Type B pancreatic cell (in vitro differentiated cells): ENCODE measurements at places on chromosomes 2 and 18. TPM values are rescaled to one million over a fixed set of nuclear protein-coding genes. Genes with fewer than 3 reads are reported as not detected.

Gene PLB1
- 1.9 and 3.4 TPM in 2 replicates for total RNA-seq

- no peak for DNase-seq
Observed at GRCh38 chr2:44464437-44464836, 102.7 kb downstream of the CAMKMT start.

- no peak for DNase-seq
Observed at GRCh38 chr2:85769983-85770362, 16.2 kb downstream of the ATOH8 start.

- DNase-seq = no peak
Observed at GRCh38 chr18:74234326-74235171, 57.2 kb downstream of the CYB5A start.

Gene TDRD15
- total RNA-seq = 0.17 TPM in 1 of 2 replicates, not detected in the other

- DNase-seq = no peak
Observed at GRCh38 chr18:11728249-11728648, 39.2 kb downstream of the GNAL start.

Gene SPAG16
- 54.8 and 70.6 TPM in 2 replicates for total RNA-seq

Gene GATA6
- 37.7 and 39.8 TPM in 2 replicates for total RNA-seq

Gene ZNF516
- total RNA-seq = 34.1 and 71.2 TPM in 2 replicates

GRCh38 chr18:12441475-12442034 is 33.8 kb downstream of the PRELID3A start:
- DNase-seq = no peak

DNA sequence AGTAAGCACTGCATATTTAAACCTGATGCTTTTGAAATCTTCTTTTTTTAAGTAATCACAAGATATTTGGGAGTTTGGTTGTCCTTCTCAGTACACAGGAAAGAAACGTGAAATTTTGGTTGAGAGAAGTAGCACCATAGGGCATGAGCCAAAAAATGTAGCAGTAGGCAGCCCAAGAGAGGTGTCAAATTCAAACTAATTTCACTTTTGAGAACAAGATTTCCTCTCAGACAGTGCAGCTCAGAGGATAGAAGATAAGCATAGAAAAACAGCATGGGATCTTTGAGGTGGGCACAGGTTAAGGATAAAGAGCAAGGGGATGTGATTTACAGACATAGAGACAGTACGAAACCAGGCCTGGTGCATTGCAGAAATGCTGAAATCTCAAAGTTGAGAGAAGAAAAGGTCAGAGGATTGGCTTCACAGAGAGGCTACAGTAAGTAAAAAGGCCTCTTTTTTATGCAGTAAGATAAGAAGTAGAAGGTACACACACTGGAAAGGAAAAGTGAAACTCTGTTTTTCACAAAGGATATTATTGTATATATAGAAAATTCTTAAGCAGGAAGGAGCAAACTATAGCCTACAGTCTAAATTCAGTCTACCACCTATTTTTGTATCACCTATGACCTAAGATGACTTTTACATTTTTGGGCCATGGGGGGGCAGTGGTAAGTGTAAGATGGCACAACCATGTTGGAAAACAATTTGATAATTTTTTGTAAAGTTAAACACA is 89.8 kb downstream of the PKP4 start:
- no peak for DNase-seq

Gene UGT1A6
- total RNA-seq = 0.52 and 1.9 TPM in 2 replicates

GRCh38 chr2:240172071-240172895 is 31.8 kb upstream of the OTOS start:
- DNase-seq = no peak

GRCh38 chr2:122670897-122671296 is 915.4 kb downstream of the TSN start:
- DNase-seq = no peak

DNA sequence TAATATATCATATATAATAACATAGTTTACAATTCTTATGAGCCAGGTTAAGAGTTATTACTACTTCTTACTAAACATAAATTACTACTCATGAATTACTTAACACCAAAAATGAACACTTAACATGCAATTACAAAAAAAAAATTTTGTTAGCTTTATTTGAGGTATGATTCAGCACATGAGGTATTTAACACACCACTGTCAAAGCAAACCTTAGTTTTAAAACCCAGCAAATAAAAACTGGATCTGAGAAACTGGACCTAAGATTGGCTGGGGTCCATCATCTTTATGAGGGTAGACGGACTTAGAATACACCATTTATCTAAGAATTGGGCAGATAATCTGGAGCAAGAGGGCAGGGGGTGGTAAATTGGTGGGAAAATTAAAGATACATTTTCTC is 81.8 kb upstream of the CREB1 start:
- DNase-seq = no peak

Gene FAM110C
- 2.3 and 2.6 TPM in 2 replicates for total RNA-seq

Gene TMEM182
- total RNA-seq = 4.2 and 5.8 TPM in 2 replicates

- no peak for DNase-seq
Observed at GRCh38 chr2:10348891-10349290, 46.2 kb downstream of the HPCAL1 start.

Gene PLCD4
- total RNA-seq = 0.40 and 1.4 TPM in 2 replicates

DNA sequence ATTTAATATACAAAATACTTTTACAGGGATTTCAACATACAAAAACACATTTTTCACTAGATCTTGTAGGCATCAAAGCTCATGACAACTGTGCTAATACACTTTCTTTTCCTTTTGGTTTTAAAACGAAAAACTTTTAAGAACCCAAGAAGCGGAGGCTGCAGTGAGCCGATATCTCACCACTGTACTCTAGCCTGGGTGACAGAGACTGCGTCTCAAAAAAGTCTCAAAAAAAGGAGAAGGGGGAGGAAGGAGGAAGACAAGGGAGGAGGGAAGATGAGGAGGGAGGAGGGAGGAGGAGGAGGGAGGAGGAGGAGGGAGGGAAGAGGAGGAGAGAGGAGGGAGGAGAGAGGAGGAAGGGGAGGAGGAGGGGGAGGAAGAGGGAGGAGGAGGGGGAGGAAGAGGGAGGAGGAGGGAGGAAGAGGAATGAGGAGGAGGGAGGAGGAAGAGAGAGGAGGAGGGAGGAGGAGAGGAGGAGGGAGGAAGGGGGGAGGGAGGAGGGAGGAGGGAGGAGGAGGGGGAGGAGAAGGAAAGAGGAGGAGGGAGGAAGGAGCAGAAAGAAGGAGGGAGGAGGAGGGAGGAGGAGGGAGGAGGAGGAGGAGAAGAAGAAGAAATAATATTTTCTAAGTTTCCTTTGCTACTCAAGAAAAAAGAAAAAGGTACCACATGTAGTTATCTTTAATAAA is 13.8 kb downstream of the ROCK2 start:
- no peak for DNase-seq

GRCh38 chr18:2258954-2259353 is 312.4 kb downstream of the METTL4 start:
- DNase-seq = no peak

- no peak for DNase-seq
Observed at GRCh38 chr18:59884351-59884750, 15.4 kb upstream of the PMAIP1 start.

- DNase-seq = no peak
Observed at GRCh38 chr2:32699151-32699550, 71.3 kb downstream of the TTC27 start.

- no peak for DNase-seq
Observed at GRCh38 chr2:79944205-79944604, 360.3 kb downstream of the LRRTM1 start.

DNA sequence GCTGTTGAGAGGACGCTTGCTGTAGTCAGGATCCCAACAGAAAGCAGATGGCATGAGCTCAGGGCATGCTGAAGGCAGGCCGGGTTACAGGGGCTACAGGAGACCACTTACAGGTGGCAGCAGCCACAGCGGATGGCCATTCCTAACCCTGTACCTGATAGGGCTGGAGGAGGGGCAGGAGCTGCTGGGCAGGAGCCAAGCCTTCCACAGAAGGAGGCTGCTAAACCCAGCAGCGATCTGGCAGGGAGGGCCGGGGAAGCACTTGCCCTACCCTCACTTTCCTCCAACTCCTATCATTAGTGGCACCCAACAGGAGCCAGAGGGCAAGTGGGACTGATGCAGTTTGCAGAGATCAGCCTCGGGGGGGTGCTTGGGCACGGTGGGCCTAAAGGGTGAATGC is 2.0 kb downstream of the ASB18 start:
- no peak for DNase-seq

- no peak for DNase-seq
Observed at GRCh38 chr18:14970027-14970426, 222.1 kb downstream of the ANKRD30B start.

- no peak for DNase-seq
Observed at GRCh38 chr2:166140932-166141331, 13.1 kb upstream of the SCN1A start.

DNA sequence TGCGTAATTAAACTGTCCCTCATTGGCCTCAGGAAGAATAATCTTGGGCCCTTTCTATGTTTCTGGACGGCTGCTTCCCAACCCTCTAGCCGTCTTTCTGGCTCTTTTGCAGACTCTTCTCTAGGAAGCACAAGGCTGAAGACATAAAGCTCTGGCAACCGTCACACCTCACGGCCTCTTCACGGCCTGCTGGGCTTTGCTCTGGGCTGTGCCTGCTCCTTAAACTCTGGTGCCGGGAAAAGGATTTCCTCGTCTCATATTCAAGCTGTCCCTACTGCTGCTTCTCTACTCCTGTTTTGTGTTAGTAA is 36.0 kb upstream of the WIPF1 start:
- DNase-seq = no peak

DNA sequence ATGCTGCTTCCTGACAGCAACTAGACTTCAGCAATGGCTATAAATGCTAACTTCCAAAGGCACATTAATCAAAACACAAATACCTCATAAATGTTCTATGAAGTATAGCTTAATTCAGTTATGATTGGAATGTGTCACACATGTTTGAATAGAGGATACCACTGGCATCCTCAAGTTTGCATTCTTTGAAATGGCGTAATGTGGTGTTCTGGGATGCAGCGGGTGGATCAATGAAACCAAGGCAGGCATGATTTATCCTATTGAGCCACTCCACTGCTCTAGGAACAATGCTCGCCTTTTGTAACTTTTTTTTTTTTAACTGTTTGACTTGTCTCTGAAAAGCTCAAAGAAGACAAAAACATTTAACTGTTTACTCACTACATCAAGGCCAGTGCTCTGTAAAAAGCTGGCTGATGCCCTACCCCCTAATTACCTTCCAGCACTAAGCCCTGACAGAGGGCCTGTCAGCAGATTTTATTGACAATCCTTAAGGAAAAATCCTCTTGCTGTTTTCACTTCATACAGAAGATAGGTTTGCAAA is 278.8 kb upstream of the SESTD1 start:
- DNase-seq = no peak

DNA sequence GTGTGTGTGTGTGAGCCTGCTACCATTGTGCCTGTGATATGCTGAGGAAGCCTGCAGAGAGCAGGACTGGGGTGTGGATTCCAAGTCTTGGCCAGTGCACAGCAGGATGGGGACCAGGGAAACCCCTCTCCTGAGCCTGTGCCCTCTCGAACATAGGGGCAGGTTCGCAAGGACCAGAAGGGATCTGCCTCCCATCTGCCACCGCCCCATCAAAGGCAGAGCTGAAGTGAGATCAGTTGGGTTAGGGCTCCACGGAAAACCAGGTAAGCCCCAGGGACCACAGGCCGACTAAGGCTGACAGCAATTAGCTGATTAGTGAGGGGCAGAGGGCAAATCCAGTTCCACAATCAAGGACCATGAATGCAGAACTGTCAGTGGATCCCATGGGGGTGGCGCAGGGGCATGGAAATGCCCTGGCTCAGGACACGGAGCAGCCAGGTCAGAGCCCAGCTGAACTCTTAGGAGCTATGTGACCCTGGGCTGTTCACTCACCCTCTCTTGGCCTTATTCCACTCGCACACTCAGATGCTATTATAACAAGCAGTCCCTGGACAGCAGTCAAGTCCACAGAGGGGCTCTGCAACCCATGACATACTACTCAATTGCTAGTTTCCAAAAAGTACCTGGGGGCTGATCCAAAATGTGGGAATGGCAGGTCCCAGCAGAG is 84.2 kb upstream of the ID2 start:
- no peak for DNase-seq

Gene CNOT11
- 64.5 and 69.6 TPM in 2 replicates for total RNA-seq

Gene POTEJ
- not detected in 2 replicates for total RNA-seq

DNA sequence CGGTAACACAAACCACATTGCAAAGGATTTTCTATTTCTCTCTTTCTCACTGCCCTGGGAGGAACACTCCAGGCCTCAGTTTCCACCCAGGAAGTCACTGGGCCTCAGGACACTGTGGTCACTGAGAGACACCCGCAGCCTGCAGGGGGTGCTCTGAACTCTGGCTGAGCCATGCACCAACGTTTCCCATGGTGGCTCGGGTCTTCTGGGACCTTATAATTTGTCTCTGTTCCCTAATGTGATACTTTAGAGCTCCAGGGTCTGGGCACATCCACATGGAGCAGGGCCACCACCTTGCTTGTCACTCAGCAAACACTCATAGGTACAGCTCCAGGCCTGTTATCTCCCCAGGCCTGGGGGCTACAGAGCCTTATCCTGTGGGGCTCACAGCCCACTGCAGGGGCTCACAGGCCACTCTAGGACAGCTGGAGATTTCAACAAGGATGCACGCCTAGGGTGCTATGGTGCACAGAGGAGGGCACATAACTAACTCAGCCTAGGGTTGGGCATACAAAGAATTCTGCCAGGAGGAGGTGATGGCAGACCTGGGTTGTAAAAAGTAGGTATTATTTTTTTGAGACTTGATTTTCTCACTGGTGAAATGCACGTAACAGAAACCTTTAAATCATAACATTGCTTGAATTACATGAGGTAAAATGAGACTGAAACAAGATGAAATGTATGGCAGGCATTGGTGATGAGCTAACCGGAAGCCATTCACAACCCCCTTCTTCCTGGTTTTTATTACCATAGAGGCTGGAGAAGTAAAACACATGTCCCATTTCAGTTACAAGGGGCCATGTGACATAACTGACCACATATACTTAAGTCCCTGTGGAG is 3.0 kb upstream of the HS1BP3 start:
- no peak for DNase-seq

- DNase-seq = no peak
Observed at GRCh38 chr2:137862651-137863050, 101.6 kb upstream of the HNMT start.
